Retina (tissue), 1 donor: ENCODE measurements at places on chromosomes 12 and 14.

- DNase-seq = no peak
Observed at GRCh38 chr14:93909429-93910128, 17.6 kb upstream of the FAM181A start.

GRCh38 chr12:18731156-18731555 lies 6.7 kb downstream of the PLCZ1 start:
- DNase-seq = no peak

GRCh38 chr12:8609061-8609570 lies 3.5 kb downstream of the AICDA start:
- DNase-seq = peak; percentile 32

DNA sequence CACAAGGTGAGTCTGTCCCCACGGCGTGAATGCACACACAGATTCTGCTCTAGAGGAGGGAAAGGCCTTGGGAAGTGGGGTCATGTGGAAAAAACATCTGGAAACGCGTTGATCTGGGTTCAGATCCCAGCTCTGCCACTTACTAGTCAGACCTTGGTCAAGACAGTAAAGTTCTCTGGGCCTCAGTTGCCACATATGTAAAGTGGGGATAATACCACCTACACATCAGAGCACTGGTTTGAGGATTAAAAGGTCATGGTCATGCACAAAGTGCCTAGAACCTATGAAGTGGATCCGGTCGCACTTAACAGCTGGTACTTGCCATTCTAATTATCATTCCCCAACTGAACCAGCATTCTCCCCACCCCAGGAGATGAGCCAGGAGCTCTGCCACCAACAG lies 4.7 kb downstream of the PLEKHG6 start:
- DNase-seq = no peak

GRCh38 chr12:22578328-22578727 lies 34.0 kb upstream of the C2CD5 start:
- no peak for DNase-seq

DNA sequence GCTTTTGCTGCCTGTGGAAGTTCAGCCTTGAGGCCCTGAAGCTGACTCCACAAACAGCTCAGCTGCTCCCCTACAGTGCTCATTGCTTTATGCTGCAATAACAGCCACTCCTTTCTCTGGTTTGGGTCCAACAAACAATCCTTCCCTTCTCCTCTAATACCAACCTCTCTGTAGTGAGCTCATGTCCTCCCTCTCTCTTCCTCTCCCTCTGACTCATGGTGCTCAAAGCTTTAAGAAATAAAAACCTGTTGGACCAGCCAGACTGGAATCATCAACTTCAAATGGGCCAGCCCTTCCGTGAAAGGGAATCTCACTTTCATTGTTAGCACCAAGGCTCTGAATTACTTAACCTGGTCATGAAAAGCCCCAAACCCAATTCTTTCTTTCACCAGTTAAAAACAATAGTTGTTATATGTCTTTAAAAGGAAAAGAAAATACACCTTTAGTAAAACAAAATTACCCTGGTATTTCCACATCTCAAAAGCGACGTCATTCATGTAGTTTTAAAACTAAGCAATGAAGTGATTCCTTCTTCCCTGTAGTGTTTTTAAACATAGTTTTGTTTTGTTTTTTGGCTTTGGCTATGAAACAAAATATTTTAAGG lies 126.4 kb downstream of the DUSP6 start:
- no peak for DNase-seq

- no peak for DNase-seq
Observed at GRCh38 chr12:69385038-69385437, 25.5 kb downstream of the YEATS4 start.

GRCh38 chr12:13243516-13244070 lies 47.1 kb downstream of the EMP1 start:
- DNase-seq = no peak

- no peak for DNase-seq
Observed at GRCh38 chr12:113299619-113300237, 35.2 kb downstream of the SLC8B1 start.

- DNase-seq = peak; percentile 70
Observed at GRCh38 chr14:58072288-58073071, 79.5 kb downstream of the ARMH4 start.

GRCh38 chr12:128783129-128783574 lies 40.6 kb downstream of the SLC15A4 start:
- no peak for DNase-seq

DNA sequence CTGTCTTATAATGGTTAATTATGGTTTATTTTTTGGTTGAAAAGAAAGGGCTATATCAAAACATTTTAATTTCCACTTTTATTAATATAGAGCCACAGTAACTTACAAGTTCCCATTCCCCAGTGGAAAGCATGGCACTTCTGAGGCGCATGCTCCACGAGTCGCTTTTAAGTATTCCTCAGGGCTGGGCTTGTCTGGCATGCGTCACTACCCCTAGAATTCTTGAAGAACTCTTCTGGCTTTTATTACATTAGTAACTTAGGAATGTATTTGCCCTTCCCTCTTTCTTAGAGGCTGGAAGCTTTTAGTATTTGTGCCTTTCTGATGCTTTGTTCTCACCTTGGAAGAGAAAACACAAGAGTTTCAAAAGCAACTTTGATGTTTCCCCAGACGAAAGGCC lies 81.1 kb downstream of the ESR2 start:
- no peak for DNase-seq

- peak; percentile 1 for DNase-seq
Observed at GRCh38 chr14:104895786-104896661, 28.7 kb upstream of the PLD4 start.

- DNase-seq = no peak
Observed at GRCh38 chr14:95808371-95808770, 68.3 kb upstream of the TUNAR start.

- no peak for DNase-seq
Observed at GRCh38 chr14:100701314-100701713, 25.4 kb upstream of the DLK1 start.

DNA sequence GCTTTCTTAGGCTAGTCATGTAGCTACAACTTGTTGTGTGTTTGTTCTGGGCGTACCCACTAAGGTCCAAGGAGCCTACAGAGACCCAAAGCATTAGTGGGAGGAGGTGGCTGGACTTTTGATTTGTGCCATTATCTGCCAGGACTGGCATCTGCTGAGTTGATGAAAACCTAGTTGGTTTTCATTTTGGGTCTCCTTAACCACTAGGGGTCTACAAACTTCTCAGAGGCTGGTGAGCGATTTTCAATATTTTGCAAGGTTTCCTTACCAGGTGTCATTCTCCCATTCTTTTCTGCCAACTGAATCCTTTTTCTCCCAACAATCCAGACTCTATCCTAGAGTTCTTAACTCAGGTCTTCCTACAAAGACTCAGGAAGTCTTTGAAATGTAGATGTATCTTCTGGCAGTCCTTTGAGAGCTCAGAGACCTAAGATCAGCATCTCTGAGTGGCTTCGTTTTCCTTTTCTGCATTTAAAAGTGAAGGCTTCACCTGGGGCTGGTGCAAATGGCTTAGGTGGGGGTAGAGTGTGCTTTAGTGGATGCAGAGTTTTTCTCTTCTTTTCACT lies 150.0 kb upstream of the RMST start:
- DNase-seq = no peak

GRCh38 chr12:58346032-58346632 lies 404.8 kb downstream of the ATP23 start:
- peak; percentile 39 for DNase-seq

GRCh38 chr14:86052868-86053267 lies 522.9 kb downstream of the FLRT2 start:
- no peak for DNase-seq

DNA sequence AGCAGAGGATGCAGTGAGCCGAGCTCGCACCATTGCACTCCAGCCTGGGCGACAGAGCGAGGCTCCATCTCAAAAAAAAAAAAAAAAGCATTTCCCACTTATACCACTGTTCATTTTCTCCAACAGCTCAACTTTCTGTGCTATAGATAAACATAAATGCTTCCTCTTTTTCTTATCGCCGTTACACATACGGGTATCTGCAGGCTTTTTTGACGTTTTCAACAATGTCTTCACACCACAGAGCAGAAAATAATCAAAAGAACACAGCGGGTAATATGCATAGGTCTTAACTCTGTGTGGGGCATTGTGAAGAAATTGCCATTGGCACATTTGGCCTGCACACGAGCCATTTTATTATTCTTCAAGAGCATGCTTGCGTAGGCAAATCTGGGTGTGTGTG lies 86.4 kb downstream of the CAPZA3 start:
- no peak for DNase-seq

DNA sequence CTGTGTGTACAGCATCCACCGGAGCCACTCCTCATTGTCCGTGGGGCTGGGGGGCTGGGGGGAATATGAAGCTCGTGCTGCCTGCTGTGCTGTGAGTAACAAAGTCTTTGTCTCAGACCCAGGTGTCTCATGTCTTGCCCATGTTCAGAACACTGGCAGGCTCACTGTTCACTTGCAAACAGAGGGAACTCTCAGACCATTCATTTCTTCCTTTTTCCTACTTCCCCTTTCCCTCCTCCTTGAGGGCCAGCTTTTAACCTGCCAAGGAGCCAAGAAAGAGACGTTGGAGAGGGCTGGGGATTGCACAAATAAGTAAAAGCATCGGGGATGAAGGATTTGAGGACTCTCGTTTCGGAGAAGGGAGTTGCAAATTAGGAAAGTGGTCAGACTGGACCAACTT lies 21.6 kb downstream of the GPR132 start:
- DNase-seq = no peak

DNA sequence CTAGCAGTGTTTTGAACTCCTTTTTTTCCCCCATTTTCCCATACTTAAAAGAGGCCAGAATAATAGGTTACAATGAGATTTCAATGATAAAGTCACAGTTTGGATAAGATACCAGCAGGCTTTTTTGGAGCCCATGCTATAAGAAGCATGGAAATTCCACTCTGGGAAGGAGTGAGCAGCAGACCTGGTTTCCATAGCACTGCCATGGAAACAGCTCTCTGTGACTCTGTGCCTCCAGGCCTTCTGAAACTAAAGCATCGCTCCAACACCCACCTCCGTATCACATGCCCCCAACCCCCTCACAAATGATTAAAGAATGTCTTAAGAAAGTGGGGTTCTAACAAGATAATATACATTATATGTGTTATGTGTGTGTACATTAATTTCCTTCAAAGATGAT lies 165.0 kb downstream of the GRIN2B start:
- DNase-seq = peak; percentile 44

DNA sequence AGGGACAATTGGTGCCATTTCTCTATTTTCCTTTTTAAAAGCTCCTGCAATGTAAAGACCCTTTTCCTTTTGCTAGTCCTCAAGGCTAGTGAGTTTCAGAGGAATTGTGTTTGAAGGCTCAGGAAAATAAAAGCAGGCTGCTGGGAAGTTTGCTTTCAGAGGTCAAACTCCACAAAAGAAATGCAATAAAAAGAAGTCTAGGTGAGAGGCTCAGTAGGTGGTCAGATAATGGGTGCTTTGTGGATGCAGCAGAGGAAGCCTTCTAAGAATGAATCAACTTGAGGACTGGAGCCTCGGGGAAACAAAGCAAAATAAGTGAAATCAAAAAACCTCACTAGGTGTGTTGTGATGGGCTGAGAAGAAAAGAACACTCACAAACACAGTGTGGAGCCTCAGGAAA lies 10.3 kb downstream of the CCDC175 start:
- DNase-seq = no peak

DNA sequence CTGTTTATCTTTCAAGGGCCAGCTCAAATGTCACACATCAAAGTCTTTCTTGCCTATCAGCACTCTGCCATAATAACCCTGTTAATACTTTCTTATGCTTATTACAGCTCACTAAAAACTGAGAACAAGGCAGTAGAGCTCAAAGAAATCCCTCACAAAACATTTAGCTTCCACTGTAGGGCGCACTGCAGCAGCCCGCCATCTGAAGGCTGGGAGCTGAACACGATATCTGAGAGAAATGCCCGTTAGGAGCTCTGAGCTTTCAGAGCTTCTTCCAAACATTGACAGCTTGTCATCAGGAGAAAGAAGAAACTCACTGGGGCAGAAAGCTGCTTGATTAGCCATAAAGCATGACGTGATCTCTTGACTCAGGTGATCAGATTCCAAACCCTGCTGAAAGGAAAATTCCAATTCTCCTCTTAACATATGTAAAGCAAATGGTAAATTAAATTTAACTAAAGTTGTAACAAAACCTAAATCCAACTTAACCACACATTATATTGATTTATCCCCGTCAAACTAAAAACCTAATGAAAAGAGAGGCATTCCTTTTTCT lies 175.7 kb downstream of the C12orf50 start:
- DNase-seq = no peak

- DNase-seq = no peak
Observed at GRCh38 chr12:109687250-109687649, 26.4 kb upstream of the FAM222A start.

- no peak for DNase-seq
Observed at GRCh38 chr14:70292716-70293115, 66.8 kb downstream of the COX16 start.
